ENCODE measurements at places on chromosomes 12 and 14.

GRCh38 chr14:88947646-88948598, 123.5 kb downstream of the TTC8 start:
- no peak for DNase-seq
- H3K36me3 ChIP-seq = no peaks in the 10 kb centered on the region
- no peaks in the 10 kb centered on the region for H3K4me1 ChIP-seq
- H3K27ac ChIP-seq = no peak overlapping the region

GRCh38 chr14:103508521-103509329, 13.9 kb downstream of the CKB start:
- no peaks in the 10 kb centered on the region for H3K4me1 ChIP-seq
- peaks cover 13% of the 10 kb centered on the region for H3K36me3 ChIP-seq
- H3K27ac ChIP-seq = no peak overlapping the region
- no peak overlapping the region for H3K4me3 ChIP-seq
- H3K27me3 ChIP-seq = no peaks in the 10 kb centered on the region

DNA sequence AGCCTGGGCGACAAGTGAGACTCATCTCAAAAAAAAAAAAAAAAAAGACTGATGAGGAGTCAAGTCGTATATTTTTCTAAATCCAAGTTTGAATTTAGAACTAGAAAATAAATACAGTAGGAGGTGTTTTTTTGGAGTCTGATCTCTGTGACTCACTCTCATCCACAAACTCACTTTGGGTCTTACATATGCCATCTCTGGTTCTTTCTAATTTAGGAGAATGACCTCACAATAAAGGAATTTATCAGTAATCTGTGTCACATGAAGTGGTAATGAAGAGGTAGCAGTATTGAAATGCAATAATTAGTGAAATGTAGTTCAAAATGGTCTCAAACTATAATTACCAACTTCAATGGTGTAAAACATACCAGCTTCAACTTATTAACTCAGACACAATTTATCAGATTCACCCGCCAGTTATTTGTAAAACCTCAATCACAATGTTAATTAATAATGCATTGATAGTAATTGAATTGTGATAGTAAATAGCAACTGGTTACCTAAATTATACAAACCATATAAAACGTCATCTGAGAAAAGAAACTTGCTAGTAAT, 4.4 kb upstream of the CFL2 start:
- no peak for DNase-seq
- H3K36me3 ChIP-seq = no peaks in the 10 kb centered on the region
- no peaks in the 10 kb centered on the region for H3K4me1 ChIP-seq
- no peaks in the 10 kb centered on the region for H3K27me3 ChIP-seq
- no peak overlapping the region for H3K4me3 ChIP-seq

GRCh38 chr12:82555699-82556098, 131.0 kb upstream of the TMTC2 start:
- no peak overlapping the region for H3K27ac ChIP-seq
- no peaks in the 10 kb centered on the region for H3K4me1 ChIP-seq
- H3K27me3 ChIP-seq = no peaks in the 10 kb centered on the region
- no peak for DNase-seq

DNA sequence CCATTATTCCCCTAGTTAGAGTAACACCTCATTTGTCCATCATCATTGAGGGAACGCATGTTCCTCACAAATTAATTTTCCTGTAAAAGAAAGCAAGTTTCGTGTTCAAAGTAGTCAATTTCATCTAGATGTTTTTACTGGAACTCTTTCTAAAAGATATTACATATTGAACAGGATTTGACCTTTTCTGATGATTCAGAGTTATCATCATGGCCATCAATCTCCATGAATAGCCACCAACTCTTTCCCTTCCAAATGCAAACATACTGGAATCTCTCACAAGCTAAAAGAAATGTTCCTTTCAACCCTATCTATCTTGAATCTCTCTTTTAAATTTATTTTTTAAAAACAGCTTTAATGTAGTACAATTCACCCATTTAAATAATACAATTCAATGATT, 263.1 kb upstream of the FAR2 start:
- no peak overlapping the region for H3K27ac ChIP-seq
- no peak overlapping the region for H3K4me3 ChIP-seq
- H3K36me3 ChIP-seq = no peaks in the 10 kb centered on the region
- DNase-seq = no peak
- no peaks in the 10 kb centered on the region for H3K27me3 ChIP-seq
- no peaks in the 10 kb centered on the region for H3K4me1 ChIP-seq

Data from pancreas (tissue), 10 donors.